ENCODE measurements at places on chromosomes 16 and 17.

GRCh38 chr17:27780828-27781404 is 19.4 kb downstream of the NOS2 start:
- no peak for DNase-seq

GRCh38 chr16:55701442-55702319 is 45.9 kb downstream of the SLC6A2 start:
- peak; percentile 67 for DNase-seq

DNA sequence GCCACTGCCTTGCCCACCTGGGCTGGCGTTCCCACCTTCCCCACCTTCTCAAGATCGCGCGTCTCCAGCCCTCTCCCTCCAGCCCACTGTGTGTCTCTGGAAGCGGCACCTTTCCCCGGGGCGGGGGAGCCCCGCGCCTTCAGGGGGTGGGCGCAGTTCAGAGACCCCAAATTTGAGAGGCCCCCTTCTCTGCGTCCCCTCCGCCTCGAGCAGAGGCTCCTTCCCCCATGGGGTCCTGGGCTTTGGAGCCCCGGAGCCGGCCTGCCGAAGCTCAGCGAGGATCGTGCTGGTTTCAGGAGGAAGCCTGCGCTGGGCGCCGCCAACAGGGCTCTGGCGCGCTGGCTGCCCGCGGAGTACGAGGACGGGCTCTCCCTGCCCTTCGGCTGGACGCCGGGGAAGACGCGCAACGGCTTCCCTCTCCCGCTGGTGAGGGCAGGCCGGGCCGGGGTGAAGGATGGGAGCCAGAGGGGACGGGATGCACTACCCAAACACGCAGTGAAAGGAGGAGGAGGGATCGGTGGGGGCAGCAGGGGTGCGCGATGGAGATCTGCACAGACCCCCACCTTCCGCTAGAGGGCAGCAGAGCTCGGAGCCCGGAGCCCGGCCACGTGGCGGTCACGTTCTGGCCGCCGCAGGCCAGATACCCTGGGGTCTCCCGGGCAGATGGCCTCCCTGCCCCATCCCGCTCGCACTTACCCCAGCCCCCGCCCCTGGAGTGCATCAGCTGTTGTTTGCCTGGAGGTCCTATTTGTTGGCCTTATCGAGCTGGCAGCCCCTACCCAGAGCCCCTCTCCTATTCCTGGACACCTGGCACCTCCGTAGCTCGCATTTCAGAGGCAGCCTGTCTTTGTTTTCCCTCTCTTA is 11.1 kb downstream of the LPO start:
- peak; percentile 95 for DNase-seq

DNA sequence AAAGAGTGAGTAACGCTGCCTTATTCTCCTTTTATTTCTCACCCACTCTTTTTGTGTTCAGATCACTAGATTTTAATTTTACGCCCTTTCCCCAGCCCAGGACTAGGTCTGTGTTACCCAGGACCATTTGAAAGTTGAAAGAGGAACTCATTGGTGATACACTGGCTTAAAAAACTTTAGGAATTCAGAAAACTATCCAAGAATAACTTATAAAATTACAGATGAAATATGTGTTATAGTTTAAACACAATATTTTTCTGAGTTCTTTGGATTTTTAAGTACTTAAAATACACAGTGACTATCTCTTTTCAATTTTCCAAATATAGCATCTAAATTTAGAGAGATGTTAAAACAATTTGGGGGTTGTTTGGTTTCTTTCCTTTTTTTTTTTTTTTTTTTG is 385.2 kb downstream of the CDH13 start:
- no peak for DNase-seq

GRCh38 chr16:7404217-7404616 is 71.6 kb downstream of the RBFOX1 start:
- DNase-seq: no peak

DNA sequence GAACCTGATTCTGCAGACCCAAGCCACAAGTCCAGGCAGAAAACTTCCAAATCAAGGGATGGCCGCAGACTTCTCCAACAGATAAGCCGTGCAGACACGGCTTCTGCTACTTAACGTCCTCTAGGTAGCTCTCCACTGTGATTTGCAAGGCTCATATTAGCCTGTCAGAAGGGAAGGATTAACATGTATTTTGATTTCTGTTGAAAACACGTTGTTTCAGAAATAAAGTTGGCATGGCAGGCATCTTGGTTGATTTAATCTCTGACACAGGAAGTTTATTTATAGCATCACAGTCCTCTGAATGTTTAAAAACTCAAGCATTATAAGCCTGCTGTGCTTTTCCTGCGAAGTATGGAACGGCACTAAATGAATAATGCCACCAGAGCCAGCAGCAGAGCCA is 166.8 kb upstream of the TOX3 start:
- no peak for DNase-seq

GRCh38 chr17:82956726-82957468 is 117.1 kb upstream of the ZNF750 start:
- DNase-seq: peak; percentile 61

DNA sequence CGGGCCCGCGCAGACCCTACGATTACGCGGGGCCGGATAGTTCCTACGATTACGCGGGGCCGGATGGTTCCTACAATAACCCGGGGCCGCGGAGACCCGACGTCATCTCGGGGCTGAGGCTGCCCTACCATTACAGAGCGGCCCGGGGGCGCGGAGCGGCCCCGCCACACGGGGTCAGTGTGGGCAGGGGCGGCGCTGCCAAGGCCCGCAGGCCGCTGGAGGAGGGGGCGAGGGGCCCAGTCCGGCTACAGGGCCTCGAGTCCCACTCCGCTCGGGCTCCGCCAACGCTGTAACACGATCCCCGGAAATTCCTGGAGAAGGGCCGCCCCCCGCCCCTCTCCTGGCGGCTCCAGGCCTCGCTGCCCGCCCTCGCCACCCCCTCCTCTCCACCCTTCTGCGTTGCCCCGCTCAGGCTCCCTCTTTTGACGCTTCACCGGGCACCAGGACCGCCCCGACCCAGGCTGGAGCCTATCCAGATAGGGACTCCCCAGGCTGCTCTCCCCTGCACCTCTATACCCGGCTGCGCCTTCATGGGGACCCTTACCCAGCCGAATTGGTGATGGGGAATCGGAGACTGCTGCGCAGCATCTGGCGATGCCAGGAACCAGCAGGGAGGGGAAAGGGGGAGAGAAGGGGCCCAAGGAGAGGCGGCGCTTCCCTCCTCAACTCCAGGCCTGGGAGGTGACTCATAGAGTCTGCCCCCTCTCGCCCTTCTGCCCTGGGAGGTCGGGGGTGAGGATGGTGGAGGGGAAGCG is at the start of gene RAB34:
Gene RAB34 (minus strand): TSS at position 291 of the 755 bp plus-strand sequence. CDS start 602 bp downstream, outside the sequence.
- peak; percentile 80 for DNase-seq

DNA sequence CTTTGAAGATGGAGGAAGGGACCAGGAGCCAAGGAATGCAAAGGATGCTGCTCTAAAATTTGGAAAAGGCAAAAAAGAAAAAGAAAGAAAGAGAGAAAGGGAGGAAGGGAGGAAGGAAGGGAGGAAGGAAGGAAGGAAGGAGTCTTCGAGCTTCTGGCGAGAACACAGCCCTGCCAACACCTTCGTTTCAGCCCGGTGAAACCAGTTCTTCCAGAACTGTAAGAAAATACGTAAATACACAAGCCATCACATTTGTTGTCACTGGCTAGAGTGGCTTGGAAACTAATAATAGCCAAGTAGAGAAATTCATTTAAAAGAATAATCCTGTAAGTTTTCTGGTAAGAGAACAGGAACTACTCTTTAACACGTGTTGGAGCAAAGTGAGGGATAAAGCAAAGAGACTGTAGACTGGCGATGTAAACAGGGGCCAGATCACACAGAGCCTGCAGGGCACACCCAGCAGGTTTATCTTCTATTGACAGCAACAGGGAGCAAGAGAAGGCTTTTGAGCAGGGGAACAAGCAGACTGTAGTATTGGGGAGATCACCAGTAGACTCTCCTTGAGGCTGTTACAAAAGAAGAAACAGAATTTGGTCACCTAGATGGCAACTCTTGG is 188.7 kb upstream of the MPHOSPH6 start:
- no peak for DNase-seq
